Smooth muscle cell of the umbilical artery (primary cell): ENCODE measurements at places on chromosomes 5 and 9. TPM values are rescaled to one million over a fixed set of nuclear protein-coding genes. Genes with fewer than 3 reads are reported as not detected.

The AK1 gene
- 27.9 and 36.2 TPM in 2 replicates for total RNA-seq

The ZNF454 gene
- total RNA-seq: 3.6 and 4.0 TPM in 2 replicates

The GEMIN5 gene
- total RNA-seq: 14.0 and 26.5 TPM in 2 replicates

The LRRC70 gene
- 0.83 and 1.2 TPM in 2 replicates for total RNA-seq

The NCS1 gene
- 79.9 and 127 TPM in 2 replicates for total RNA-seq

The HMMR gene
- 2.7 and 29.6 TPM in 2 replicates for total RNA-seq

The GKAP1 gene
- total RNA-seq: 0.55 and 0.59 TPM in 2 replicates

The SLC34A3 gene
- under 0.01 TPM in 1 of 2 replicates, not detected in the other for total RNA-seq
